ENCODE measurements at places on chromosomes 2 and 18.
A peak's percentile ranks its signal among the peaks of the same experiment; 100 is the strongest.

DNA sequence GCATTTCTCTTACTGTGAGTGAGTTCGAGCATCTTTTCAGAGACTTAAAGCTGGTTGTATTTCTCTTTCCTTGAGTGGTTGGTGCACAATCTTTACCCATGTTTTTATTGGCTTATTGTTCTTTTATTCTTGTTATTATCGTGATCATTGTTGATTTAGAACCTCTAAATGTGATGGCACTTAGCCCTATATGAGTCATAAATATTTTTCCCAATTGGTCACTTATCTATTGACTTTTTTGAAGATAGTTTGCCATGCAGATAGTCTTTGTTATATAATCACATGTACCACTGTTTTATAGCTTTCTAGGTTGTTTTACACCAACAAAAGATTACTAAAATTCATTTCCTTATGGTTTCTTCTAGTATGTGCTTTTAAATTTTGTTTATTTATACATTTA is 141.6 kb upstream of the MSH6 start:
- no peak for DNase-seq

DNA sequence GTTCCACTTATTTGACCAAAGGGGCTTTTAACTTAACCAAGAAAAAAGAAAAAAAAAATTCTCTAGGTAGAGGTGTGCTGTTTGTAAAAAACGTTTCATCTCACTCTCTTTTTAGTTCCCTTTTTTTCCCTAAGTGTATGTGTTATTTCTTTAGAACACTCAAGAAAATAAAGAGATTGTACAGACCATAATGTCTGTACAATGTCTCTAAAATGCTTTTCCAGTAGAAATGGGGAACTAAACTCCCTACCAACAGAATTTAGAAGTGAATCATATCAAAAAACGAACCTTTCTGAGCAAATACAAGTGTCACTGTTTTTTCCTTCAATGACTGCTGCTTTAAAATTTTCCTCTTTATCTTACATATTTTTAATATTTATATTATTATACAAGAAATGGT is 72.0 kb downstream of the CDH7 start:
- DNase-seq, result no peak

DNA sequence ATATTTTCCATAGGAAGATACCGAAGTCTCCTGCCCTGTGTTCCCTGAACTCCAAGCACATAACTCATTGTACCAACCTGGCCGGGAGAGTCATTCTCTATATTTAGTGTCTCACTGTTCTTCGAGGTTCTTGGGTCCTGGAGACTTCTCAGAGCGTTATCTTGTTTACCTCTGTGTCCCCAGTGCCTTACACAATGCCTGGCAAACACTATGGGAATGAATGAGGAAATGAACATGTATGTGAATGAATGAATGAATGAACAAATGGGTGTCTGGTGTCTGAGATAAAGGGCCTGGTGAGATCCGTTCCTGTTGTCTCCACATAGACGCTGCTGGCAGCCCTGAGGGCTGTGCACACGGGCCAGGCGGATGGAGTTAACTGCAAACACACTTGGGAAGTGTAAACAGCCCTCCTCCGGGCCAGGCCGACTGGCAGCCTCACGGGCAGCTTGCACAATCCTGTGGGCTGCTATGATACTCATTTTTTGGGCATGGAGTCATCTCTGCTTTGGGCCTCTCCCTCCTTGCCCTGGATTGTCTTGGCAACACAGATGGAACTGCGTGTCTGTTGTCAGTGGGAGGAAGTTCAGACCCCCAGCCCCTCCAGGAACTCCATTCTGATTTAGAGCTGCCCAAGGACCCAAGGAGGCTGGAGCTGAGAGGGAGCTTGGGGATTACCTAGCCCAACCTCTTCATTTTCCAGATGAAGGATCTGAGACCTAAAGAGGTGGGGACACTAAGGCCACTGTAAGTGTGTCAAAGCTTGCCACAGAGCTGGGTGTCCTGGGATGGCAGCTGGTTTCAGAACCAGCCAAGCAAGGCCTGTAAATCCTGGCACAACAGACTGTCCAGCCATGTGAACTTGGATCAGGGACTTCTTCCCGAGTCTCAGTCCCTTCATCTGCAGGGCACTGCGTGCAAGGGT is 124.4 kb downstream of the INHBB start:
- peak; percentile 64 for DNase-seq

DNA sequence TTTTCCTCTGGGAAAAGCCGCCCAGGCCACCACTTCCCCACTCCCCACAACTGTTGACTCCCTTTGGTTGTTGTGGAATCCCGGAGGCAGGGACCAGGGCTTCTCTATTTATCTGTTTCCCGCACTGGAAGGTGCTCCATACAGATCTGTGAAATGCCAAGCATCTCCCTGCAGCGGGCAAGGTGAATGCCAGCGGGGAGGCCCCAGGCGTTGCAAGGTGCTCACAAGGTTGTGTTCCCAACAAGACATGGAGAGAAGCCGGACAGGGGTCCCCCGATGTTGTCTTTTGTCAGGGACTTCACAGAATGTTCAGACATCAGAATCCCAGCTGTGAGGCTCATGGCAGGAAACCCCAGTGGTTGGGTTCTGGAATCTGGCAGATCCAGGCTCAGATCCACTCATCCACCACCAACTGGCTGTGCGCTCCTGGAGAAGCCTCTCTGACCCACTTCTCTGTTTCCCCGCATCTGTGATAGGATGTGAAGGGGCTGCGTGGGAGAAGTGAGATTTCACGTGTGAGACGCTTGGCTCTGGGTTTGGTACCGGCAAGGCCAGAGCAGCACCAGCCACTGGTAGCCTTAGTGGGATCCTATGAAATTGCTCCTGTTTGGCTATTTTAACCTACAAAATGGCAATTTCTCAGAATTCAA is 8.6 kb upstream of the NEU2 start:
- DNase-seq, result no peak

- DNase-seq, result no peak
Observed at GRCh38 chr2:235492850-235493344, 946 bp upstream of the AGAP1 start.

GRCh38 chr2:119316066-119316465 is 50.6 kb downstream of the C2orf76 start:
- no peak for DNase-seq

DNA sequence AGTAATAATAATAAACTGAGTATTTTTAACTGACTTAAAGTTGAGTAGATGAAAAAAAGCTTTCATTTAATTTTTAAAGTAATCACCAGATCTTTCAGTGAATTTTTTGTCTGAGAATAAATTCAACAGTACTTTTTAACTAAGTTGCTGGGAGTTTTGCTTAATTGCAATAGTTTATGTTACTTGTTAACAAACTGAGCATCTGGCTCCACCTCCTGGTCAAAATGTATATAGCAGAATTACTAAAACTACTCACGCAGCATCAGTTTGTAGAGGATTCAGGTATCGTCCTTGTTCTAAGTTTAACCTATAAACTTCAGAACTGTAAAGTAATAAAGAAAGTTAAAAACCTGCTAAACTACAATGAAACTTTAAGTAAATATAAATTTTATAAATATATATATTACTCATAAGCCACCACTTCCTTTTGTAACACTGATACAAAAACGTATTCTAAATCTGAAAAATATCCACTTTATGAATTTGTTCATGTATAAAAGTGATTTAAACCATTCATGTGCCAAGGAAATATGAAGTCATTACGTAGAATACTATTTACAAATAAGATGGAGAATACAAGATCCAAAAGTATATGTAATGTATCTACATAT is 21.3 kb downstream of the NOL10 start:
- DNase-seq, result peak; percentile 46

DNA sequence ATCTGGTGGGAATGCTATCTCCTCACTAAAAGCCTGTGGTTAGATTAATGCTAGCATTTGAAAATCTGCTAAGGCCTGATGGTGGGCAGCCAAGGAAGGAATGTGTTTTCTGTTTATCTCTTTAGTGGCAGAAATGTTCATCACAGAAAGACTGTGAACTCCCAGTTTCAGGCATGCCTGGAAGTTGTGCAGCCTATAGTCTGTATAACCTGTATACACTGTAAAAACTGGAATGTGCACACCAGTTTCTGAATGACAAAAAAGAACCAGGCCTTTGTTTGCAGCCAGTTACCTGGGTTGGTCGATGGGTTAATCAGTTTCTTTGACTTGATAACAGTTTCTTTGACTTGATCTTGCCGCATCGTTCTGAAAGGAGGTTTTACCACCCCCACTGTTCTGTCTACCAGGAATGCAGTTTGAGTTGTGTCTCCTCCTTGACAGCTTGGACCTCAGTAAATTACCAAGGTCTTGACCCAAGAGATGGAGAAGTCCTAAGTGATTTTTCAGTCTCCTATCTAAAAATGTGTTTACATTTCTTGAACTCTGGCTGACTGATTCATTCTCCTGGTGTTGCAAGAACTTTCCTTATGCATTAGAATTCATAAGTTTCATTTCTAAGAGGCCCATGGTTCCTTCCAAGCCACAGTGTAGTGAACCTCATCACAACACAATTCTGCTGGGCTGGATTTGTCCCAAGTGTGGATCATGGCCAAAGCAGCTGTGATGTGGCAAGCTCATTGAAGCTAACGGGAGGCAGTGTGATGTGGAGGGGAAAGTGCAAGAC is 62.2 kb downstream of the KIAA2012 start:
- peak; percentile 83 for DNase-seq

- no peak for DNase-seq
Observed at GRCh38 chr2:110794951-110795350, 62.6 kb downstream of the ACOXL start.

DNA sequence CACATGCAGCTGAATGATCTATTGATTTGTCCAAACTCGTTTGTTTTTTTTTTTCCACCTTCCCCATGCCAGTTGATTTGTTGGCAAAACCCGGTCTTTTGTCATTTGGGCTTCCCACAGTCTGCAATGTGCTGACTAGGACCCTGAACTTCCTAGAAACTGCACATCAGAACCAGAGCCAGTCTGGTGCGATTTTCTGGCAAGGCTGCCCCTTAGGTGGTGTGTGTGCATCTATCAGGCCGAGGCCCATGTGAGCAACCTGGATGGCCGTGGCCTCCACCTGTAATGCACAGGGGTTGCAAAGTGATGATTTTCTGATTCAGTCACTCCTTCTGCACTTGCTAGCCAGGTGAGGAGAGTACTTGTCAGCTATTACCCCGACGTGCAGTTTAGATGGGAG is 47.8 kb downstream of the NCK2 start:
- no peak for DNase-seq

DNA sequence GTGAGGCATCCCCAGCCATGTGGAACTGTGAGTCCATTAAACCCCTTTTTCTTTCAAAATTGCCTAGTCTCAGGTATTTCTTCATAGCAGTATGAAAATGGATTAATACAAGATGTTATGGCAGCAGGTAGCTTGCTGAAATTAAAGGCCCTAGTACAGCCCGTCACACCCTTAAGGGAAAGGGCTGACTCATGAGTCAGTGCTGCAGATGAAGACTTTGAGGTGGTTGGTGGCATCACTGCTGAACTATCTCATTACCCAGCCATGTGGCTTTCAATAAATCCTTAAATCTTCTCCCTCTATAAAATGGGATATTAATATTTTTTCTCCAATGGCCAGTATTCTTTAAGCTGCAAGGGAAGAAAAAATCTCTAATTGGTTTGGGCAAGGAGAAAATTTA is 226.1 kb upstream of the CCDC68 start:
- DNase-seq, result peak; percentile 23

DNA sequence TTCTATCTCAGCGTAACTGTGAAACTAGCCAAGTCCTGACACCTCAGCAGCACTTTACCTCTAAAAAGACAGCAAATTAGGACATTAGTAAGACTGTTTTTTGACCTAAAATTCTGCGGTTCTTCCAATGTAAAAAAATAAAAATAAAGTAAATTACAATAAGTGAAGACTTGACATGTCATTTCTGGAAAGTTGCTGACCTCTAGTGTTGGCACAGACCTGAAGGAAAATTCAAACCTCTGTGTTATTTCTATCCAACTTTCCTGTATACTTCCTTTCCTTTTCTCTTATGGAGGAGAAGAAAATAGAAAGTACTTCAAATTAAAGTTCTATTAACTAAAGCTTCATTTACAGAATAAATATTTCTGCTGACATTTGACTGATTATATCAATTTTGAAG is 110.6 kb downstream of the TMEM182 start:
- no peak for DNase-seq

DNA sequence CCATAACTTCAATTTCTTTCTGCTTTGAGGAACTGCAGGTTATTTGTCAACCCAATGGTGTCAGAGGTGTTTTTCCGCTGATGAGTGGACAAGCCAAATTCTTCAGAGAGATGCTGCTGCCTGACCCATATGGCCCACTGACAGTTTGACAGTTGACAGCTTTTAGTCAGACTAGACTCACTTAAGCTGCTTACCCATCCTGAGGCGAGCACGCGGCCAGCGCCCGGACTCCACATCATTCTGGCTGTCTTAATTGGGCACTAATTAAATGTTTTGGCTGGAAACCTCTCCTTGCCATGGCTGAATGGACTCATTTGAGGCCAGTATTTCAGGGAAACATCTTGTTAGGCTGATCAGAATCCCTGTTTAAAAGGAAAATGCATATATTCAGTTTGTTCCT is 316.1 kb upstream of the FANCL start:
- no peak for DNase-seq

DNA sequence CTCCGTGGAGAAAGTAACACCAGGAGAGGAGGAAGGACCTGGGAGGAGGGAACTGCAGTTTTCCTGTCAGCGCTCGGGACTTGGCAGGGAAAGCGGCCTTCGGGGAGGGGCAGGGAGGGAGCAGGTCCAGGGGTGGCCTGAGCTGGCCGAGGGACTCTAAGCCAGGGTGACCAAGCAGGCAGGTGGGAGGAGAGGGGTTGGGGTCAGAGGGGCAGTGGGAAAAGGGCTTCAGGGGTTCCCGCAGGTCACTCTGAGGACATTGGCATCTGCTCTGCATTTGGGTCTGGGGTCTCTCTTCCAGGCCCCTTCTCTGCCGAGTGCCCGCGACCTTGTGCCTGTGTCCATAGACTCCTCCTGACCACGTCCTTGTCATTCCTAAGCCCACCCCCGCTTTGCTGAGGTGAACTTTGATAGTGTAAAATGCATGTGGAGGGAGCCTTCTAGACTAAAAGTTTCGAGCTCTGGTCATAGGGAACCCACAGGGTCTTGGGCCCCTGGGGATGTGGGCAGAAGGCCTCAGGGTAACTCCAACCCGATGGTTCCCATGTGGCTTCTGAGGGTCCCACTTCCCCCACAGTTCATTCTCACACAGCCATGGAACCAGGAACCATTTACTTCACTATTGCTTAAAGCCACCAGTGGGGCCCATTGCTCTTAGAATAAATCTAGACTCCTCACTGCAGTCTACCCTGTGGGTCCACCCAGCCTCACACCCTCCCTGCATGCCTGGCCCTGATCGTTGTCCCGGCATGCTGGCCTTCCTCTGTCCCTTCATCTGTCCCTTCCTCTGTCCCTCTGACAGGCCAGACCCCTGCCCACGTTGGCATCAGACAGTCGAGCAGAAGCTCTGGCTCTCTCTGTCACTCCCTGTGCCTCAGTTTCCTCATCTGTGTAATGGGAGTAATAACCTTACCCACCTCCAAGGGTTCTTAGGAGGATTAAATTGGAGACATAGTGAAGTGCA is 229.2 kb downstream of the SEPTIN10 start:
- no peak for DNase-seq

DNA sequence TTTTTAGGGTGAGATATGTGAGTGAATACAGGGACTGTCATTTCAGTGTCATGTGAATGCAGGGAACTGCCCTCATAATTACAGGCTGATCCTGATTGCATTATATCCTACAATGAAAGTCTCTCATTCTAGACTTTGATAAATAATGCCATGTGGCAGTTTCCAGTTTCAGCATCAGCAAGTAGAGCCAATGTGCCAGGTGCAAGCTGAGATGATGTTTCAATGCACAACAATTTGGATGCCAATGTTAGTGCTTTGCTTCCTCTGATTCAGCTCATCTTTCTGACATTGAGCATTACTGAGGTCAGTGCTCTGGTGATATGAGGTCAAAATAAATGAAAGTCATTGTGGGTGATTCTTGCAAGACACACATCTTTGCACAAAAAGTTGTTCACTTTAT is 63.7 kb upstream of the TFPI start:
- no peak for DNase-seq

GRCh38 chr2:156311976-156312375 is 20.5 kb downstream of the NR4A2 start:
- DNase-seq, result no peak
